ENCODE measurements at places on chromosomes 4 and X. TPM values are rescaled to one million over a fixed set of nuclear protein-coding genes. Genes with fewer than 3 reads are reported as not detected.

Gene MAP7D2
- 0.83 TPM for total RNA-seq

GRCh38 chrX:116135277-116135676, 35.3 kb upstream of the AGTR2 start:
- H3K4me3 ChIP-seq = no peak overlapping the region
- H3K27ac ChIP-seq = no peak overlapping the region
- no peak for DNase-seq
- H3K36me3 ChIP-seq = no peaks in the 10 kb centered on the region
- H3K4me1 ChIP-seq = no peaks in the 10 kb centered on the region
- no peaks in the 10 kb centered on the region for H3K27me3 ChIP-seq

GRCh38 chr4:136012220-136012619, 1520.1 kb downstream of the PCDH18 start:
- H3K27ac ChIP-seq = no peak overlapping the region
- no peaks in the 10 kb centered on the region for H3K4me1 ChIP-seq
- H3K4me3 ChIP-seq = no peak overlapping the region
- DNase-seq = no peak

- no peak overlapping the region for H3K27ac ChIP-seq
- no peaks in the 10 kb centered on the region for H3K4me1 ChIP-seq
- H3K27me3 ChIP-seq = no peaks in the 10 kb centered on the region
- no peak for DNase-seq
- no peaks in the 10 kb centered on the region for H3K36me3 ChIP-seq
These were observed 104.6 kb downstream of the SLC10A6 start for GRCh38 chr4:86744570-86744969.

DNA sequence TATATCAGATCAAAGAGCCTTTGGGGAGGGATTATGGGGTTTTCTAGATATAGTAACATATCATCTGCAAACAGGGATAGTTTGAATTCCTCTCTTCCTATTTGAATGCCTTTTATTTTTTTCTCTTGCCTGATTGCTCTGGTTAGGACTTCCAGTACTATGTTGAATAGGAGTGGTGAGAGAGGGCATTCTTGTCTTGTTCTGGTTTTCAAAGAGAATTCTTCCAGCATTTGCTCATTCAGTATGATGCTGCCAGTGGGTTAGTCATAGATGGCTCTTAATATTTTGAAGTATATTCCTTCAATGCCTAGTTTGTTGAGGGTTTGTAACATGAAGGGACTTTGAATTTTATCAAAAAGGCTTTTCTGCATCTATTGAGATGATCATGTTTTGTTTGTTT, 25.6 kb upstream of the ABCB7 start:
- H3K4me3 ChIP-seq = no peak overlapping the region
- DNase-seq = no peak
- H3K4me1 ChIP-seq = no peaks in the 10 kb centered on the region
- H3K27me3 ChIP-seq = no peaks in the 10 kb centered on the region
- H3K36me3 ChIP-seq = no peaks in the 10 kb centered on the region
- H3K27ac ChIP-seq = no peak overlapping the region

DNA sequence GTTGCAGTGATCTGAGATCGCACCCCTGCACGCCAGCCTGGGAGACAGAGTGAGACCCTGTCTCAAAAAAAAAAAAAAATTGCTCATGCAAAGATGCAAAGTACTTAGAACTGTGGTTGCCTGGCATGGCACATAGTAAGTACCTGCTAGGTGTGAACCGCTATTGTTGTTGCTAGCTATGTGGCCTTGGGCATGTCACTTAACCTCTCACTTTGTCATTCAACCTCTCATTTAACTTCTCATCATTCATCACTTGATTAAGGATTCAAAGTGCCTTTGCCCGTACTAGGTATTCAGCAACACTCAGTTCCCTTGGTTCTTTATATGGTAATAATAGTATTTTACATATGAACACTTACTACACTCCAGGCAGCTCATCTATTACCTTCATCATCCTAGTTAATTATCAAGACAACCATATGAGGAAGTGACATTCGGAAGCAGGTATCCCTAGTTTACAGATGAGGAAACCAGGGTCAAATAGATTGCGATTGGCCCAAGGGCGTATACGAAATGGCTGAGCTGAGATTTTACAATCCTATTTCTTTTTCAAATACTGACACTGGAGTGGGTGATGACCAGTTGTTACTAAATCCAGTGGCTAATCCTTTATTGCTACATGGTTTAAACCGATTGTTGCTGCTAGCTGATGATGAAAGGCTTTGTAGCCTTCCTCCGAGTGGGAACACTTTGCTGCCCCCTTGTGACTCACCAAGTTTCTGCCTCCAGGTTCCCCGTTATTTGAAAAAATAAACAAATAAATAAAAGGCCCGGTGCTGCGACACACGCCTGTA, 28.8 kb upstream of the SOWAHD start:
- H3K27ac ChIP-seq = no peak overlapping the region
- no peak for DNase-seq
- no peaks in the 10 kb centered on the region for H3K27me3 ChIP-seq
- H3K4me3 ChIP-seq = no peak overlapping the region
- no peaks in the 10 kb centered on the region for H3K36me3 ChIP-seq

DNA sequence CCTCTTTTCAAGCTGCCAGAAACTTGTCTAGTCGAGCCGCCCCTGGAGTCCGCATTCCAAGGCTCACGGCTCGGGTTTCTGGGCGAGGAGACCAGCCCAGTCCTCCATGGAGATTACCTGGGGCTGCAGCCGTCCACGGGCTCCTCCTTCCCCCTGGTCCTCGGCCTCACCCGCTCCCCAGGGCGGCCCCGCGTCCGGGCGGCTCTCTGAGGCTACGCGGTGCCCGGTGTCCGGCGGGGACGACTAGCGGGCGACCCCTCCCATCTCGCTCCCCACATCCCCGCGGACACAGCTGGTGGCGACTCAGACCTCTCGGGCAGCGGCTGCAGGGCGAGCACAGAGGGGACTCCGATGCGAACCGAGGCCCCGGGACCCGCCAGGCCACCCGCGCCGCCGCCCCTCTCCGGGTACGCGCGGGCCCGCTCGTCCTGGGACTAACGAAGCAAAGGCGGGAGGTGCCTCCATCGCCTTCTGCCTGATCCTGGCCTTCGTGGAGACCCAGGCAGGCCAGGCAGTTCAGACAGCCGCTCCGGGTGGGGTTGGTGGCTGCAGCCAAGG, 159.4 kb downstream of the TRAM1L1 start:
- no peak overlapping the region for H3K27ac ChIP-seq
- no peaks in the 10 kb centered on the region for H3K4me1 ChIP-seq
- peaks cover 38% of the 10 kb centered on the region for H3K27me3 ChIP-seq
- no peaks in the 10 kb centered on the region for H3K36me3 ChIP-seq
- DNase-seq = no peak

DNA sequence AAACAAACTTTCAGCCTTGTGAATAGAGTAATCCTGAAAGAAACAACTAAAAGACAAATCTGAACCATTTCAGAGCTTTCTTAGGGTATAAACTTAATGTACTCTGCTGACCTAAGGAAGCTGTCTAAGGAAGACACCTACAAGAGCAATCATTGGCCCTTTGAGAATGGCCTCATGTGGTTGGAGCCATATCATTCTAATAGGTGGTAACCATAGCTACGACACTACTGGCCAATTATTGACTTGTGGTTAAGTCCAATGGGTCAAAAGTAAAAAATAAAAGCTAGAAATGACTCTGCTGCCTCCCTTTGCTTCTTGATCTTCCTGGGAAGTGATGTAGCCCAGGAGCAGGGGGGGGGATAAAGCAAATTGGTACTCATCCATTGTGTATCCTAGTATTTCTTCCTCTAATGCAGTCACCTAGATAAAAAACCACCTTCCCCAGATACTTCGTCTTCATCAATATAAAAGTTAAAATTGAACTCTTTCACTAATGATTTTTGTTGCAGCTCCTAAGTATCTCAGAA, 547.0 kb downstream of the ARAP2 start:
- no peak for DNase-seq
- no peak overlapping the region for H3K4me3 ChIP-seq
- H3K27ac ChIP-seq = no peak overlapping the region
